ENCODE measurements at places on chromosomes 13 and 19.
A peak's percentile ranks its signal among the peaks of the same experiment; 100 is the strongest.

- no peak for DNase-seq
These were observed 177.5 kb downstream of the ABCC4 start for GRCh38 chr13:95123726-95124125.

- no peak for DNase-seq
These were observed 53.3 kb upstream of the C13orf46 start for GRCh38 chr13:114027046-114027715.

- DNase-seq, result no peak
These were observed 2.2 kb upstream of the IRS2 start for GRCh38 chr13:109788372-109789111.

- DNase-seq, result no peak
These were observed 1.2 kb upstream of the SLC27A1 start for GRCh38 chr19:17469092-17469480.

- no peak for DNase-seq
These were observed 4.2 kb upstream of the CDX2 start for GRCh38 chr13:27973291-27973690.

- no peak for DNase-seq
These were observed 165.6 kb upstream of the SOX1 start for GRCh38 chr13:111901267-111901915.

DNA sequence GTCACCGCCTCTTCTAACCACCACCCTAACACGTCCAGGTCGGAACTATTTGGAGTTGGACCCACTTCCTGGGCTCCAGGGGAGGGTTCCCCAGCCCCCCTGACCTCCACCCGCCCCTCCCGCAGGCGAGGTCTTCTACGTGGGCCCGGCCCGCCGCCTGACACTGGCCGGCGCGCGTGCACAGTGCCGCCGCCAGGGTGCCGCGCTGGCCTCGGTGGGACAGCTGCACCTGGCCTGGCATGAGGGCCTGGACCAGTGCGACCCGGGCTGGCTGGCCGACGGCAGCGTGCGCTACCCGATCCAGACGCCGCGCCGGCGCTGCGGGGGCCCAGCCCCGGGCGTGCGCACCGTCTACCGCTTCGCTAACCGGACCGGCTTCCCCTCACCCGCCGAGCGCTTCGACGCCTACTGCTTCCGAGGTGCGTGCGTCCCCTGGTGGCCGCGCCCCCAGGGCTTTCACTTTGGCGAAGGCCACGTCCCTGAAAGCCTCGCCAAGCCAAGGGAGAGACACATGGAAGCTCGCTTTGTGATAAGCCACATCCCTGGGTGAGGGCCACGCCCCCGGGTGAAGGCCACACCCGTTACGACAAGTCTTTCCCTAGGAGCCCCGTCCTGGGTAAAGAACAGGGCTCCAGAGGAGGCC, 13.2 kb downstream of the NCAN start:
- DNase-seq, result peak; percentile 76

- DNase-seq, result no peak
These were observed 443.1 kb upstream of the SPRY2 start for GRCh38 chr13:80783926-80784565.

GRCh38 chr19:8259142-8259921, 48.8 kb downstream of the CD320 start:
- no peak for DNase-seq

- no peak for DNase-seq
These were observed 105.8 kb downstream of the COL4A1 start for GRCh38 chr13:110201114-110201513.

DNA sequence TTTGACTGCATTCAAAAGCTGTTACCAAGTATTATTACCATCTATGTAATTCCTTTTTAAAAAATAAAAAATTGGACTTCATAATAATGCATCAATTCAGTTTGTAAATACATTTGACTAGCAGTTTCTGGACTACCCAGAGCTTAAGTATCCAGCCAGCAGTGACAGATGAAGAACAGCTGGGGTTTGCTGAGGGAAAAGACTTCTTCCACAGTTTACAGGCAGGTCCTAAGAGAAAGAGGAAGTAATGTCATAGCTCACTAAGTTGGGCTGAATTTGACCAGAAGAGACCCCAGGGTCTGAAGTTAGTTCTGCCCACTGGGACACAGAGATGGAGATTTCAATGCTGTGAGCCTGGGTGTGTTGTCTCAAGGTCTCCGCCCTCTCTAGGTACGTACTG, 96.4 kb downstream of the MBNL2 start:
- DNase-seq, result no peak

DNA sequence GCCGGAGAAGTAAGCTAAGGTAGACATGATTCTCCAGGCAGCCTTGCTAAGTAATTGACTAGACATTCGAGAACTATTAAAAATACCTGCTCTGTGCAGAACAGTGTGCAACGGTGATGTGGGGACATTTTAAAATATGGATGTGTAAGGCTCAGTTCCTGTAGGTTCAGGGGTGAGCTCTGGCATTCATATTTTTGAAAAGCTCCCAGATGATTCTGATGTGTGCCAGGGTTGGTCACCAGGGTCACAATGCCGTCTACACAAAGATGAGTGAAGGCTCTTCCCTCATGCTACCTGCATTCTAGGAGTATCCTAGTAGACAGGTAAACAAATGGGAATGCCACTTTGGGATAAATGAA, 702 bp upstream of the EPSTI1 start:
- DNase-seq, result peak; percentile 36

Measured in GM06990 (cell line).